ENCODE measurements at places on chromosomes 2 and 18.

DNA sequence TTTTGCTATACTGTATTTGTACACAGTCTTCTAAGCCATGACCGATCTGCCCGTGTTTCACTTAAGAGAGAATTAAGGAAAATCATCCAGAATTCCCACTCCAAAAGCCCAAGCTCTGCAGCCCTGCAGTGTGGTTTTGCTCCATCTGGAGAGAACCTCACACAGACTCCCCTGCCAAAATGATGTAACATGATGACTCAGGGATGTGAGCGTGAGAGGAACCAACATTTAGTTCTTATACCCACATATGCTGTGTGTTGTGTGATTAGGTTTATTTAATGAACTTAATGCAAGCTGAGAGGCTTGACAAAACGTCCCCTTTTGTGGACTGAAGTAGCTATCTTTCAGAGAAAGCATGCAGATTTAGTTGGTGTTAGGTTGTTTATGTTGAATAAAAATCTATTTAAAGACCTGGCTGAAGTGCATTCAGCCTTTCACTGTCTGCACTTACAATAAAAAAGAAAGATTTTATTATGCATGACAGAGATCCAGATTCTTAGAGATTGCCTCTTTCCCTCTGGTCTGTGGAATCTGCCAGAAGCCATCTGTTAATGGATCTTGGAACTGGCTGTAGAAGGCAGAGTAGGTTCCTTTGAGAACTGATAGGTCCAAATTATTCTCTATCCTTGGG is 6.3 kb downstream of the RAB12 start:
- no peak for DNase-seq

GRCh38 chr2:101993772-101994171 is 2.0 kb downstream of the IL1R2 start:
- DNase-seq: no peak

DNA sequence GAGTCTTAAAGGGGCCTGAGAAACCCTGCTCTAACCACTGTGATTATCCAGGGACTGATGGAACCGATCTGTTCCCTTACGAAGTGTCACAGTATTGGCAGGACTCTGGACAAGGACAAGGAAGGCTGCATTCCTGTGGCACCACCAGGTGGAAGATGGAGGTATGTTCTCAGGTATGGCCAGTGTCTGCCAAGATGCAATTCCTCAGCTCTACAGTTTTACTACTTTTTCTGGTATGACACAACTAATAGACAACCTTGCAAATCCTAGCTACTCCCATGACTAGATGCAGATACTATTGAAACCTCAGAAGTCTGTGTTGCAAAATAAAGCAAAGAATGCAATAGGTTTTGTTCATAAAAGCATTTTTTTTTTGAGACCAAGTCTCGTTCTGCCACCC is 14.6 kb downstream of the RAB31 start:
- no peak for DNase-seq

DNA sequence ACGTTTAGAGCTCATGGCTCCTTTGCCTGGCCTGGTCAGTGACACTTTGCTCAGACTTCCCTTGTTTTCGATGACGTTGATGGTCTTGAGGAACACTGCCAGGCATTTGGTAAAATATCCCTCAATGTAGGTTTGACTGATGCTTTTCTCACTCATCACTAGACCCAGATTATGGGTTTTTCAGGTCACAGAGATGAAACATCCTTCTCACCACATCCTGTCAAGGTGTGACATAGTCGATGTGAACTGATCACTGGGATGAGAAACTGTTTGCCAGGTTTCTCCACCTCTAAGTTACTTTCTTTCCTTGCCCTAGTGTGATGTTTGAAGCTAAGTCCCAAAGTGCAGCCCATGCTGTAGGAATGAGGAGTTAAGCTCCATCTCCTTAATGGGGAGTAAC is 81.5 kb downstream of the AFF3 start:
- DNase-seq: peak; percentile 6

DNA sequence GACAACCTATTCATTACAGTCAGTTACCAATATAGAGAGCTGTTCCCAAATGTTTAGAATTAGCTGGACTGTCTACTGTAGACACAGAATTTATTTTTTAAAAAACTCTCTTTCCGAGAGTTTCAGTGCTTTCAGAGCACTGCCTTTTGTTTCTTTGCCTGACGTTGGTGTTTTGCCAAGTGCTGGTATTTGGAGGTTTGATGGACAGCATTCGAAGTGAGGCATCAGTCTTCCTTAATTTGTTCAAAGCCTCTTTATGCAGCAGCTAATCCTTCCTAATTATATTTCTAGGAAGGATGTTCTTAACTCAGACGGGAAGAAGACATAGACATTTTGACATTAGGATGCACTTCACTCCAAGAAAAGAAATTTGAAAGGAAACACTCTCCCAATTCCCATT is 83.2 kb downstream of the LTBP1 start:
- DNase-seq: no peak

DNA sequence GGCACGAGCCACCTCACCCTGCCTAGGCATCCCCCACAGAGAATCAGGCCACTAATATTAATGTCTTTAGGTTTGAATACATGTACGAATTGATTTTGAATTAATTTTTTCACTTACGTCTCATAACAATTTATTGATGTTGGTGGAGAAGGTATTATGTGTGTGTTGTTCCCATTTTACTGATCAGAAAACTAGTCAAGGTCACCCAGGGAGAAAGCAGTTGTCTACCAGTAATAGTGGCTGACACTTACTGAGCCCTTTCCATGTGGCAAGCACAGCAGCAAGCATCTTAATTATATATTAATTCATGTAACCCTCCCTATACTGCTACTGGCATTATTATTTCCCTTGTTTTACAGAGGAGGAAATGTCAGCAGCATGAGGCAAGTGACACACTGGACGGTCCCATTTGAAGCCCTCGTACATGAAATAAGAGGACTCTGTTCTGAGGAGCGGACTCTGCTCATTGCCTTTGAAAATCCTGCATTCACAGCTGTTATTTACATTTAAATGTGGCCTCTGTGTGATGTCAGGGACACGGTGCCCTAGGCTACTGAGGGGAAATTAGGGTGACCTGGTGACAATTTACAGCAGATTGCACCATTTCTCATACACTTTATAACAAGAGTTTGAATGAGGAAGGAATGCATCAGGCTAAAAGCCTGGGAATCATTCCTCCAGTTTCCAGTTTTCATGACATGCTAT is 30.9 kb upstream of the KCNE4 start:
- DNase-seq: no peak

- no peak for DNase-seq
These were observed 53.9 kb downstream of the TNFRSF11A start for GRCh38 chr18:62379051-62379450.

- DNase-seq: no peak
These were observed 72.8 kb upstream of the MC4R start for GRCh38 chr18:60445341-60445740.

GRCh38 chr2:24452502-24452885 is 38.6 kb upstream of the NCOA1 start:
- DNase-seq: no peak

- no peak for DNase-seq
These were observed 17.3 kb downstream of the PAX3 start for GRCh38 chr2:222281506-222281905.

GRCh38 chr2:46299365-46300263 is 2.4 kb downstream of the EPAS1 start:
- no peak for DNase-seq

DNA sequence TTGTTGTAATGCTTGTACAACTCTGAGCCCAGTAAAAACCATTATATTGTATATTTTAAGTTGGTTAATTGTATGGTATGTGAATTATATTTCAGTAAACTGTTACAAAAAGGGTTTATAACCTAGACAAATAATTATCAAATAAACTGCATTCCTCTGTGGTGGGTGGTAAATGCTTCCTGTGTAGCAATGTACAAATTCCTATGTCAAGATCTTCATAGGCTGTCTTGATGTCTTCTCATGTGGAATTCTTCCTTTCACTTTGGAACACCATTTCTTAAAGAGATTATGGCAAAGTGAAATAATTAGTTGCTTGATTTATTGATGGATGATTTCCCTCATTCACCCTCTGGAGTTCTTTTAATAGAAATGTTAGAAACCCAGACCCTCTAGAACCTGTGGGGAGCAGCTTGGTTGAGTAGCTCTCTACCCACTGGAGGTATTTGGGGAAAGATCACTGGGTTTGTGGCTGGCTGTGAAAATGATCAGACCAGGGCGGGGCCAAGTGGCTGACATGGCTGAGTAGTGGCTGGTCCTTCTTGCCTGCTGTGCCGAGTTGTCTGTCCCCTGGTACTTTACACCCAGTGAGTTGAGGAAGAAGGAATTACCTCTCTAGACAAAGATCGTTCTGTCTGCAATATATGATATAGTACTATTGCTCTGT is 22.4 kb upstream of the MGAT5 start:
- DNase-seq: no peak

GRCh38 chr18:13302457-13303225 is 84.1 kb downstream of the LDLRAD4 start:
- no peak for DNase-seq

DNA sequence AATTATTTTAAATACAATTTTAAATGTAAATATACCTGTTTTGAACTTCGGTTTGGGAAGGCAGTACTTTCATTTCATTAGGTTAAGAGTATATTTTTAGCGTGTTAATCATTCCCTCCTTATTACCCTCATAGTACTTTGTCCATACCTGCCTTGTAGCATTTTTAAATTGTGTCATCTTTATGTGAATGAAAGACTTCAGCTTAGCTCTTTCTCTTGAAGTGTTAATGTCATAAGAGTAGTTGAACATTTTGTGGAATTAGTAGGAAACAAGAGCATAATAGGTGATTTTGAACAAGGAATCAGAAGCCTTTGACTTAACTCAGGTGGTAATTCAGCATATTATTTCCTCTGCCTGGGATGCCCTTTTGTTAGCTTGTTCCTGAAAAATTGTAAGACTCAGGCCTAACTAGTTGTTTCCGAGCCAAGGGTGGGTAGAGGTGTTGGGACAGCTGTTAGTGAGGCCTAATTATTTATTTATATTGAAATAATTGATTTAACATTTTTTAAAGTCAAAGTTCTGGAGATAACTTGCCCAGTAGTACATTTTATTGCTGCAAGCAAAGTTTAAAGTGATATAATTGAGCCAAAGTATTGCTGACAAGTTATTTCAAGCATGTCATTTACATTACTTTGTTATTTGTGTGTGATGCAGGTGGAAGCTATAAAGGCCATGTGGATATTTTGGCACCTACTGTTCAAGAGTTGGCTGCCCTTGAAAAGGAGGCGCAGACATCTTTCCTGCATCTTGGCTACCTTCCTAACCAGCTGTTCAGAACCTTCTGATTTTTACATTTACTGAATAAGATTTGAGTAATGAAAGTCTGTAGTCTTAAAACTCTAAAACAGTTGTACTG is 38.7 kb downstream of the DDX1 start:
- DNase-seq: no peak

GRCh38 chr2:121611730-121612705 is 37.2 kb downstream of the CLASP1 start:
- no peak for DNase-seq

DNA sequence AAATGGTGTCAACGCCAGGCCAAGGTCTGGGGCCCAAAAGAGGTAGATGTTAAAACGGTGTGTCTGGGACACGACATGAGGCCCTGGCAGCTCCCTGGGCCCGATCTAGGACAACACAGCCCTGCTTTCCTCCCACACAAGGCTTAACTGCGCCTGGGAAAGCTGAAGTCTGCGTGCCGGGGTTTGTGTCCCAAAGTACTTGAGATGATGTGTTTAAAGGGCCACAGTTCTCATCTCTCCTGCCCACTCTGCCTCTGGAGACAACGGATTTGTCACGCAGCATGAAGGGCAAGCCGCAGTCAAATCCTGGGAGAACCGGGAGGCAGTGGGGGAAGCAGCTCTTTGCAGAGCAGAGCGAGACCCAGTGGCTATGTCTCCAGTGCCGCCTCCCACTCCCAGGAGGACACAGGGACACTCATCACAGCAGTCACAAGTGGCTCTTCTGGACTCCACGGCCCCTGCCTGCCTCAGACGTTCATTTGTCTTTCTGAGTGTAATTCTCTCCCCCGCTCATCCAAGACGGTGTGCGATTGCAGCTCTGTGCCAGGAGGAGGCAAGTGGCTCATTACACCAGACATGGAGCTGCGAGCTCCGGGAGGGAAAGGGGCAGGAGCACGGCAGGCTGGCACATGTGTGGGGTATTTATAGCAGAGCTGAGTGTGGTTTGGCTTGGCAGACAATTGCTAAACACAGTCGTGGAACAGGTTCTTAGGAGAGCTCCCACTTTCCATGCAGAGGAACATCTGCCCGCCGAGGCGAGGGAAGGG is 57.7 kb upstream of the SEMA4C start:
- no peak for DNase-seq

DNA sequence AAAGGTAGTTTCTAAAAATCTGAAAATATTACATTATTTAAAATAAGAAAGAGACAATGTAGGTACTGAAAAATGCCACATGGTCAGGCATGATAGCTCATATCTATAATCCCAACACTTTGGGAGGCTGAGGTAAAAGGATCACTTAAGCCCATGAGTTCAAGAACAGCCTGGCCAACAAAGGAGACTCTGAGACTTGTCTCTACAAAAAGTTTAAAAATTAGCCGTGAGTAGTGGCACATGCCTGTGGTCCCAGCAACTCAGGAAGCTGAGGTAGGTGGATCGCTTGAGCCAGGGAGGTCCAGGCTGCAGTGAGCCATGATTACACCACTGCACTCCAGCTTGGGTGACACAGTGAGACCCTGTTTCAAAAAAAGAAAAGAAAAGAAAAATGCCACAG is 21.8 kb downstream of the ATAD2B start:
- no peak for DNase-seq

GRCh38 chr18:40413160-40413559 is 1541.9 kb upstream of the PIK3C3 start:
- no peak for DNase-seq

- no peak for DNase-seq
These were observed 517.7 kb upstream of the MYT1L start for GRCh38 chr2:2848621-2849333.

GRCh38 chr2:12486205-12487118 is 230.3 kb upstream of the TRIB2 start:
- no peak for DNase-seq

- no peak for DNase-seq
These were observed 93.5 kb downstream of the VWA3B start for GRCh38 chr2:98180456-98180855.

- DNase-seq: no peak
These were observed 187.4 kb downstream of the DNER start for GRCh38 chr2:229526951-229527350.

- DNase-seq: no peak
These were observed 76.9 kb downstream of the MBP start for GRCh38 chr18:77055429-77056300.

GRCh38 chr2:233375490-233376314 is 21.4 kb downstream of the DGKD start:
- DNase-seq: no peak

GRCh38 chr2:127472268-127472667 is 54.0 kb downstream of the IWS1 start:
- no peak for DNase-seq

GRCh38 chr2:176876493-176877103 is 336.0 kb upstream of the HNRNPA3 start:
- DNase-seq: no peak

Data from activated T-helper 1 cell treated with anti-CD3 and anti-CD28 coated beads, Interleukin-12 subunit alpha, Interleukin-12 subunit beta, Interleukin-2, Interleukin-4 antibody, amounts not matched to agents 30 ng/mL and 10 ng/mL and 1 ng/mL, durations not matched to agents 14 hours and 24 hours and 36 hours (primary cell).